H1 (cell line): ENCODE measurements at places on chromosomes 16 and 17.

DNA sequence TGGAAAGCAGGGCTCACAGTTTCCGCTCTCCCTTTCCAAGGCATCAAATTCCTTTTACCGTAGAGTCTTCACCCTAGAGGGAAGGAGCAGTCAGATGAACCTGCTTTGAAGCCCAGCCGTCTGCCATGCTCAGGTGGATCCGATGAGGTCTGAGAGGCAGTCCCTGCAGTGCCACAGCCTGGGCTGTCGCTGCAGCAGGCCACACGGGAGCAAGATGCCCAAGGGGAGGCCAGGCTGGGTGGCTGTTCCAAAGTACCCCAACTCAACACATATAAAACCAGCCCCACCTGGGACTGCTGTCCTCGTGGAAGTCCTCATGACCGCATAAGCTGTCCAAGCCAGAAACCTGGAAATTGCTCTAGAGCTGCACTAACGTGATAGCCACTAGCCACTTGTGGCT lies 4.9 kb upstream of the LIMD2 start:
- no peak for DNase-seq

DNA sequence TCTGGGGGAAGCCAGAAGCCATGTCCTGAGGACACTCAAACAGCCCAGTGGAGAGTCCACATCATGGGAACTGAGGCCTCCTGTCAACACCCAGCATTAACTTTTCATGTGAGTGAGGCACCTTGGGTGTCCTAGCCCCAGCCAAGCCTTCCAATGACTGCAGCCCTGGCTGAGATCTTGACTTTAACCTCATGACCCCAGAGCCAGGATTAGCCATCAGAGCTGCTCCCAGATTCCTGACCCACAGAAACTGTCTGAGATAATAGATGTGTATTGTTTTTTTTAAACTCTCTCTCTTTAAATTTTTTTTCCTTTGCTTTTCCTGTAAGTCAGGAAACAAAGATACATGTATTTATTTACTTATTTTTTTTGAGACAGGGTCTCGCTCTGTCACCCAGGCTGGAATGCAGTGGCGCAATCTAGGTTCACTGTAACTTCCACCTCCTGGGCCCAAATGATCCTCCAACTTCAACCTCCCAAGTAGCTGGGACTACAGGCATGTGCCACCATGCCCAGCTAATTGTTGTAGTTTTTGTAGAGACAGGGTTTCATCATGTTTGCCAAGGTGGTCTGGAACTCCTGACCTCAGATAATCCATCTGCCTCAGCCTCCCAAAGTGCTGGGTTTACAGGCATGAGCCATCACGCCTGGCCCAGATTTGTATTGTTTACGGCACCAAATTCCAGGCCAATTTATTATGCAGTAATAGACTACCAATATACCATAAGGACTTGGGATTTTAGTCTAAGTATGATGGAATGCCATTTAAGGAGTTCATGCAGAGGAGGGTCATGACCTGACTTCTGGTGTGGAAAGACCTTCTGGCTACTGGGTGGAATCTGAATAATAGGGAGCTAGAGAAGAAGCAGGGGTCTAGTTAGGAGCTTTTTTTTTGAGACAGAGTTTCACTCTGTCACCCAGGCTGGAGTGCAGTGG lies 14.0 kb upstream of the TMEM94 start:
- DNase-seq: no peak

- DNase-seq: no peak
Measured at GRCh38 chr17:62854098-62854680, 46.1 kb upstream of the MARCHF10 start.

- DNase-seq: no peak
Measured at GRCh38 chr17:74085434-74085833, 118.0 kb upstream of the RPL38 start.

- no peak for DNase-seq
Measured at GRCh38 chr17:59643159-59644140, 23.8 kb downstream of the CLTC start.

- DNase-seq: peak; percentile 86
Measured at GRCh38 chr17:7208027-7208571, 11.5 kb downstream of the DLG4 start.

GRCh38 chr16:24535827-24536226 lies 3.5 kb upstream of the RBBP6 start:
- DNase-seq: no peak

GRCh38 chr17:77927777-77928518 lies 30.6 kb upstream of the TNRC6C start:
- no peak for DNase-seq

DNA sequence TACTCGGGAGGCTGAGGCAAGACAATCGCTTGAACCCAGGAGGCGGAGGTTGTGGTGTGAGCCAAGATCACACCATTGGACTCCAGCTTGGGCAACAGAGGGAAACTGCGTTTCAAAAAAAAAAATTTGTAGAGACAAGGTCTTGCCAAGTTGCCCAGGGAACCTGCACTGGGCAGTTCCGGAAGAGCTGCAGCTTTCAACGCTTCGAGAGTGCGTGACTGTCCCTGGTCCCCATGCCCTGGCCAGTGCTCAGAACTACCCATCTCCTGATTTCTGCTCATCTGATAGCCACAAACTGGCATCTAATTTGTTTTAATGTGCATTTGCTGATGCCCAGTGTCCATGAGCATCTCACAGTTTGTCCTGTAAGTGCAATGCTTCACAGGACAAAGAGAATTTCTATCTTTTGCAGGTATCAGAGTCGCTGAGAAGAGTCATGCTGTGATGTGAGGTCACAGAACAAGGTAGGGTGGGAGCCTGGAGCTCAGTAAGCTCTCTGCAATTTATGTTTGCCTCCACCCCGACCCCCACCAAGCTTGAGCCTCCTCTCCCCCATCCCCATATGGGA lies 3.9 kb downstream of the ACTG1 start:
- DNase-seq: no peak

DNA sequence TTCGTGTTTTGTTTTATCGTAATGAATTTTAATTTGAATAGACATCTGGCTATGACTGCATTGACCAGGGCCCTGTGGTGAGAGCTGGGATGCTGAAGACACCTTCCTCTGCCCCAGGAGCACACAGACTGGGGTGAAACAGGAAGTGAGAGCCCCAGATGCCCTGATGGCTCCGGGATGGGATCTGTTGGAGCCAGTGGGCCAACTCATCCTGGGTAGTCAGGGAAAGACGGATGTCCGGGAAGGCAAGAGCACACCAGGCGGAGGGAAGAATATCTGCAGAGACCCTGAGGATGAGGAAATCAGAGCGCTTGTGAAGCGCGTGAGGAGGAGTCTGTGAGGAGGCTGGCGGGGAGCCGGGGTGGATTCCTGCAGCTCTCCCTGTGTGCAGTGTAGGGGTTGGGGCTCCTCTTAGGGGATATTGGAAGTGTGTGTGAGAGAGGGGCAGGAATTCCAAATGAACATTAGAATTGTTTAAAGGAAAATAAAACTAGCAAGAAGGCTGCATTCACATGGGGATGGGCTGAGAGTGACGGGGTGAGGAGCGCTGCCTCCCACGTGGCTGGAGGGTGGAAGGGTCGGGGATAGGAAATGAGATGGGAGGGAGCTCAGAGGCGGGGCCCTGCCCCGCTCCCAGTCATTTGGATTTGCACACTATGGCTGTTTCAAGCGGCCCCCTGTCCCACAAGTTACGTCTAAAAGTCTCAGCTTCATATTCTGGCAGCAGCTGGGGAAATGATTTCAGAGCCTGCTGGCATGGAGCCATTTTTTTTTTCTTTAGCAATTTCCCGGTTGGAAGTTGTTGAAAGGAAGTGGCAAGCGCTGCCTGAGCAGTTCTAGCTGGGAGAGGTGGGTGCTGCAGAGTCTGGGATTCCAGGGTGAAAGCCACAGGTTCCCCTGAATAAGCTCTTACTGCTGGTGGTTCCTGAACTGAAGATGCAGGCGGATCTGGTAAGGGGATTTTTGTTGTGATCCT lies 71.2 kb upstream of the LGALS9 start:
- no peak for DNase-seq

DNA sequence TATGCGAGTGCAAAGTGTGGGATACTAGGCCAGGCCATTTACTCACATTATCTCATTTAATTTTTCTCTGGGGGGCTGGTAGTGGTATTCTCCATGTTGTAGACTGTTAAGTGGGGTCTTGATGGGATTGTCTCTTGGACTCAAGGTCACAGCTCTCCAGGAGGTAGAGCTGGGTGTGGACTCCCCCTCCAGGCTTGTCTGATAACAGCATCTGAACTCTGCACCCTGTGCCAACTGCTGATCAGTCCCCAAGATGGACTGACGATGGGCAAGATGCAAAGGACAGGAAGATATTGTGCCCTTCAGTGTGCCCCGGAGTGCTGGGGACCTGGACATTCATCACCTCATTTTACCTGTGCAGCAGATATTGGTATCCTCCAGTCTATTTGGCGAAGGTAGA lies 147.8 kb downstream of the MSI2 start:
- no peak for DNase-seq

DNA sequence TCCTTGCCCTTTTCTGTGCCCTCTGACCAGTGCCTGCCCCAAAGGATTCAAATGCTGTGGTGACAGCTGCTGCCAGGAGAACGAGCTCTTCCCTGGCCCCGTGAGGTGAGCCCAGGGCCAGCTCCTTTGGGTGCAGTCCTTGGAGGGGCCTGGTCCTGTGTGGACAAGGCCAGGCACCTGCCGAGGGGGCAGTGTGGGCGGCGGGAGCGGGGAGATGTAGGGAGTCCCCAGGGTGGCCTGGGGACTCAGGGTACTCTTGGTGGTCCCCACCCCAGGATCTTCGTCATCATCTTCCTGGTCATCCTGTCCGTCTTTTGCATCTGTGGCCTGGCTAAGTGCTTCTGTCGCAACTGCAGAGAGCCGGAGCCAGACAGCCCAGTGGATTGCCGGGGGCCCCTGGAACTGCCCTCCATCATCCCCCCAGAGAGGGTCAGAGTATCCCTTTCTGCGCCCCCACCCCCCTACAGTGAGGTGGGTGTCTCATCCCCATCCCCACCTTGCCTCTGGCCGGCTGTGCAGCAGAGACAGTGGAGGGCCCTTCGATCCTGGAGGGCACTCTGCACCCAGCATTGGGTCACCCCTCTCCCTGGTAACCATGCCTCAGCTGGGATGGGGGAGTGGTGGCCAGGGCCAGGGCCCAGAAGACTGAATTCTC lies 4.4 kb downstream of the TMEM92 start:
- no peak for DNase-seq

DNA sequence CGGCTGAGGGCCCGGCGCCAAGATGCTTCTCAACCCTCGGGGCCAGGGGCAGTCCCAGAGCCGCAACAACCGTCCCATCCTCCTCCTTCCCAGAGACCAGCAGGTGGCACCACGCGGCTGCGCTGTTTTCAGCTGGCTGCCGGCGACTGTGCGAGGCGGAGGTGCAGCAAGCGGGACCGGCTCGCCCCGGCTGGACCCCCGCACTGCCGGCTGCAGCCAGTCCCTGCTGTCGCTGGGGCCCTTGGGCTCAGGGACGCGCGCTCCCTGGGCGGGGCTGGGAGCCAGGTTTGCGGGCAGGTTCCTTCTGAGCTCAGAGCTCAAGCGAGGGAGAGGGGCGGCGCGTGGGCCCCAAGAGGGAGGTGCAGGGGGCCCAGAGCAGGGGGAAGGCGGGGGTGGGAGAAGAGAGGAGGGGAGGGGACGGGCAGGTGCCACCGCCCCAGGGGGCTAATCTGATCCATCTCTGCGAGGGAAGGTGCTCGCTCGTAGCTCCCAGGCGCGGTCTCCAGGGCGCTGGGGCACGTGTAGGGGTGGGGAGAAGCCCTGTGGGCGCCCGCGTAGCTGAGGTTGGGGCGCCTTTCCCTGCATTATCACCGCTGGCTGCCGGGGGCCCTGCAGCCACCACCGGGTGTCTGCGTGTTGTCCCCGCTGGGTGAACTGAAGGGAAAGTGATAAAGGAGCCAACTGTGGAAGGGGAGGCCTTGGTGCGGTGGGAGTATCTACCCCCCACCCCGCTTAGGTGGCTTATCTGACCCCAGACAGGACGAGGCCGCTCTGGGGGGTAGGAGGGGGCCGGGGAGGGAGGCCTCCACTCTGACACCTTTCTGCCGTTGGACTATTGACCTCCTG lies 24.2 kb downstream of the STAT5A start:
- DNase-seq: no peak

DNA sequence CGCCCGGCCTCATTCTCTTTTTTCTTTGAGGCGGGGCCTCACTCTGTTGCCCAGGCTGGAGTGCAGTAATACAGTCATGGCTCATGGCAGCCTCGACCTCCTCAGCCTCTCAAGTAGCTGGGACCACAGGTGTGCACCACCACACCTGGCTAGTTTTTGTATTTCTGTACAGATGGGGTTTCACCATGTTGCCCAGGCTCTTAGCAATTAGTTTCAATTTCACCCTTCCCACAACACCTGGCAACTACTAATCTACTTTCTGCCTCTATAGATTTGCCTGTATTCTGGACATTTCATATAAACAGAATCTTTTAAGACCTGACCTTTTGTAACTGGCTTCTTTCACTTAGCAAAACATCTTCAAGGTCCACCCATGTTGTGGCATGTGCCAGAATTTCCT lies 8.0 kb upstream of the NT5M start:
- no peak for DNase-seq

GRCh38 chr17:71039391-71039790 lies 870.1 kb downstream of the KCNJ2 start:
- DNase-seq: no peak

GRCh38 chr17:57696050-57696449 lies 49.0 kb downstream of the CCDC182 start:
- peak; percentile 13 for DNase-seq

GRCh38 chr16:2933136-2933535 lies 21.4 kb downstream of the FLYWCH1 start:
- no peak for DNase-seq

GRCh38 chr17:53571342-53571741 lies 251.4 kb upstream of the KIF2B start:
- DNase-seq: no peak

DNA sequence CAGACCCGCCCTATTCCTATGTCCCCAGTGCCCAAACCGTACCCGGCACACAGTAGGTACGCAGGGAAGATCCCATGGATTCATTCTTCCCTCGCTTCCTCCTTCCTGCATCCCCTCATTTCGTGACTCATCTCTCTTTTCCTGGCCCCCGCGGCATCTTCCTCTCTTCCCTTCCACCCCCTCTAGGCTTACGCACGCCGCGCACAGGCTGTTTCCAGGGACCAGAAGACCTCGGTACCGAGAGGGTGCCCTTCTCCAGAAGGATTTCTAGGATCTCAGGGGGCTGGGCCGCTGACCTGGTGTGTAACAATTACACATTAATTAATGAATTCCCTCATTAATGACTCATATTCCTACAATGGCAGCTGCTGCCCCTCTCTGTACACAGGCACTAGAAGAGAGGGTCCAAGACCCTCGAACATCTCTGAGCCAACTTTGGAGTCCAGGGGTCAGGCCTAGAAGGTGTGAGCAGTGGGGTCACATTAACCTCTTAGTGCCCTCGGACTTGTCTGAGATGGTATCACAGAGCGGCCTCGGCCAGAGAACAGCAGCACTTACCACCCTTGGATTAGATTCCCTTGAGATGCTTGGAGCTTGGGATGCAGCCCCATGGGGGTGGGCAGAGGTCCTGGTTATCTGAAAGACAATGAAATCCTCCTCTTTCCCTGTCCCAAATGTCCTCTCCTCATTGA lies 16.8 kb upstream of the PLLP start:
- no peak for DNase-seq

- no peak for DNase-seq
Measured at GRCh38 chr17:36130346-36130745, 26.7 kb downstream of the CCL4 start.

DNA sequence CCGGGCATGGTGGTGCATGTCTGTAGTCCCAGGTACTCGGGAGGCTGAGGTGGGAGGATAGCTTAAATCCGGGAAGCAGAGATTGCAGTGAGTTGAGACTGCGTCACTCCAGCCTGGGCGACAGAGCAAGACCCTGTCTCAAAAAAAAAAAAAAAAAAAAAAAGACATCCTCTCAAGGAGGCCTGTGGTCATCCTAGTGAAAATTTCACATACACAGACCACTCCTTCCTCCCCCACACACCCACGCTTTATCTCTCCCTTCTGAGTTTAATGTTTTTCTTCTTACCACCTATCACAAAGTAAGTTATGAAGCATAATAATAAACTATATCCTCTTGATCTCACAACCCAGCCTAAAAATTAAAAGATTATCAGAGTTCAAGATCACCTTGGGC lies 1.3 kb upstream of the NOL11 start:
- no peak for DNase-seq
